CD4-positive, CD25-positive, alpha-beta regulatory T cell (primary cell): ENCODE measurements at places on chromosomes 12 and 14.

GRCh38 chr14:63134801-63135200 is 69.4 kb upstream of the RHOJ start:
- no peak for DNase-seq
- H3K4me1 ChIP-seq: no peaks in the 10 kb centered on the region
- H3K27ac ChIP-seq: no peak overlapping the region
- no peaks in the 10 kb centered on the region for H3K27me3 ChIP-seq
- H3K4me3 ChIP-seq: no peak overlapping the region
- no peaks in the 10 kb centered on the region for H3K36me3 ChIP-seq

DNA sequence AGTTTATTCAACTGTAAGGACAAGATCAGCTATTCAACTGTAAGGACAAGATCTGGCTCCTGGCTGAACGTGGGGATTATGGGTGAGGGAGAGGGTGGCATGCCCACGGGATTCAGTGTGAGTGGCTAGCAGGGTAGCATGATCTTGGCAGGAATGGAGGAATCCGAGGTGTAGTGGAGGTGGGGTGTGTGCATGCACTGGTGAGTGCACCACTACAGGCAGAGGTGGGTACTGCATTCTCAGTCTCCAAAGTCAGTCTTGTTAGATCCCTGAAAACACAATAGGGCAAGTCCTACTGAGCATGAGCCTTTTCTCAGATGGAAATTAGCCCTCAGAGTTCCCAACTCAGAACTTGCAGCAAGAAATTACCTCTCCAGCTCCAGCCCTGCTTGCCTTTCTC is 32.2 kb upstream of the DCD start:
- H3K4me3 ChIP-seq: no peak overlapping the region
- H3K27ac ChIP-seq: no peak overlapping the region
- no peak for DNase-seq
- H3K4me1 ChIP-seq: no peaks in the 10 kb centered on the region
- peaks cover 13% of the 10 kb centered on the region for H3K27me3 ChIP-seq

- no peak for DNase-seq
- H3K27me3 ChIP-seq: no peaks in the 10 kb centered on the region
- no peaks in the 10 kb centered on the region for H3K36me3 ChIP-seq
- H3K27ac ChIP-seq: no peak overlapping the region
- H3K4me3 ChIP-seq: no peak overlapping the region
- no peaks in the 10 kb centered on the region for H3K4me1 ChIP-seq
Measured at GRCh38 chr12:61610143-61610542, 650.1 kb upstream of the USP15 start.

DNA sequence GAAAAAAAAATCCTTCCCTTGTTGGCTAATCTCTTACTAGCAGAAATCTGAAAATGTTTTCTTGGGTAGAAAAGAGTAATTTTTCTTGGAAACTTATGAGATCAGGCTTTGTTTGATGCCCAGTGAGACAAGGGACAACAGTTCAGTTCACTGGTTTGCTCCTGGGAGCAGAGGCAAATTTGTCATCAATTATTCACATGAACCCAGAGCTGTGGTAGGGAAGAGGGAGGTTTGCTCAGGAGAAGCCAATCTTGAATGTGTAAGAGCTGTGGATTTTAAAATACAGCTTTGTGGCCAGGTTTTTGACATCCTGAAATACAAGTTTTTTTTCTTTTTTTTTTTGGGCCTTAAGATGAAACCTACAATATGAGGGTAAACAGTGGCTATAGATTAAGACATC is 426.6 kb downstream of the ATP23 start:
- no peak for DNase-seq
- H3K4me3 ChIP-seq: no peak overlapping the region

GRCh38 chr12:108911915-108912314 is 32.0 kb downstream of the DAO start:
- H3K27ac ChIP-seq: no peak overlapping the region
- H3K4me1 ChIP-seq: no peaks in the 10 kb centered on the region

GRCh38 chr12:67669217-67669933 is 20.8 kb downstream of the DYRK2 start:
- no peak for DNase-seq
- H3K27me3 ChIP-seq: no peaks in the 10 kb centered on the region
- no peak overlapping the region for H3K4me3 ChIP-seq
- peaks cover 10% of the 10 kb centered on the region for H3K36me3 ChIP-seq

DNA sequence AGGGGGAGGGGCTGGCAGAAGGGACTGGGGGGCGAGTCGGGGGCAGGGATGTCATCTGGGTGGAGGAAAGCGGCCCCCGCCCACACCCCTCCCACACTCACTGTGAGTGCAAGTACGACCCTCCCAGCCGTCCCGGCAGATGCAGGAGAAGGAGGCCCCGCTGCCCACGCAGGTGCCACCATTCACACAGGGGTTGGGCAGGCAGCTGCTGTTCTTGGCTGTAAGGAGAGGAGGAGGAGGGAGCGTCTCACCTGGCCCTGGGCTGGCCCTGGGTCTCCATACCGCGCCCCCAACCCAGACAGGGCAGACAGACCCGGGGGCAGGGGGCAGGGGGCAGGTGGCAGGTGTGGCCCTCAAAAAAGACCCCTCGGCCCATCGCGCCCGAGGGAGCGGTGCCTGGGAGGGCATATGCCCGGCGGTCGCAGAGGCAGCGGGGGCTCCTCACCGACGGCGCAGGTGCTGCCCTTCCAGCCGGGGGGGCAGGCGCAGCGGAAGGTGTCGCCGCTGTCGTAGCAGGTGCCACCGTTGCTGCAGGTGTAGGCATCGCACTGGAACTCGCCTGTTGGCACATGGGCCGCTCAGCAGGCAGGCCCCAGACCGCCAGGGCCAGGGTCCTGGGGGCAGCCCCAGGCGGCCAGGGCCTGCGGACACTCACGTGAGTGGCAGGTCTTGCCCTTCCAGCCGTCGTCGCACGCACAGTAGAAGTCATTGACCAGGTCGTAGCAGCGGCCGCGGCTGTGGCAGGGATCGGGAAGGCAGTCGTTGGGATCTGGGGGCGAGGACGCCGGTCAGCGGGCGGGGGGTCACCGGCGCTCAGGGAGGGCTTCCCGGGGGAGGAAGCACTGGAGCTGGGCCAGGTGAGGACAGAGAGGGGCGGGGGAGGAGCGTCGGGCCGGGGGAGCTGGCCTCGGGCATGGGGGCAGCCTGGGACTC is 20.6 kb downstream of the JAG2 start:
- no peaks in the 10 kb centered on the region for H3K36me3 ChIP-seq
- H3K4me1 ChIP-seq: no peaks in the 10 kb centered on the region
- no peaks in the 10 kb centered on the region for H3K27me3 ChIP-seq

DNA sequence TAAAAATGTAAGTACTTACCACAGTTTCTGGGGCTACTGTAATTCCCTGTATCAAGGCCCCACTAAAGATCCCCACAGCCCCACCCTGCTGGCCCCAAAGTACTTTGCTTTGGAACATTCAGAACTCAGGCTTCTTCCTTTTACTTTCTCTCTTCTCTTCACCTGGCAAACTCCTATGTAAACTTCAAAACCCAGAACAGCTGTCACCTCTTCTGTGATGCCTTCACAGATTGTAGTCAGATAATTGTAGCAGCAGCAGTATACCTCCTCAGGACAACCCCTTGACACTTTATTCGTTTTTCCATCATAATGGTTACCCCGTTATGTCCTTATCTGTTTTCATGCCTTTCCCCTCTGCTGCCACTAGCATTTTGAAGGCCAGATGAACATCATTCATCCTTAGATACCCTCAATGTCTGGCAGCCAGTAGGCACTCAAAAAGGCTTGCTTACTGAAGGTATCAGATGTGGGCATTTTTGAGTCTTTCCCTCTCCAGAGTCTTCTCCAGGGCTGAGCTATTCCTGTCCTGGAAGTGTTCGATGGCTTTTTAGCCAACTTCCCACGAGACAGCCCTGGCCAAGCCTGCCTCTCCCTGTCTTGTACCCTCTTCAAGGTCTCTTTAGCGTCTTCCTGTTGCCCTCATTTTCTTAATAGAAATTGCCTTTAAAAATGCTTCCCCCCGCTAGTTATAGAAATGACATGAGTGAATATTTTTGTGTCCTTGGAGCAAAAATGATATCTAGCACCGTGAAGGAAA is 7.4 kb downstream of the PLBD2 start:
- H3K27me3 ChIP-seq: no peaks in the 10 kb centered on the region
- no peaks in the 10 kb centered on the region for H3K4me1 ChIP-seq
- no peak for DNase-seq

GRCh38 chr12:110846615-110847566 is at the start of gene CCDC63:
TSS of gene CCDC63 (plus strand) at chr12:110846987. CDS start at chr12:110852955, 5,968 bp downstream.
- no peaks in the 10 kb centered on the region for H3K36me3 ChIP-seq
- H3K4me3 ChIP-seq: peak within 1 kb of the TSS; percentile 32
- H3K4me1 ChIP-seq: no peaks in the 10 kb centered on the region
- H3K27ac ChIP-seq: no peak within 1 kb of the TSS
- peaks cover 26% of the 10 kb centered on the region for H3K27me3 ChIP-seq

GRCh38 chr14:54331516-54331915 is 65.3 kb upstream of the CDKN3 start:
- no peaks in the 10 kb centered on the region for H3K36me3 ChIP-seq
- no peak overlapping the region for H3K27ac ChIP-seq

DNA sequence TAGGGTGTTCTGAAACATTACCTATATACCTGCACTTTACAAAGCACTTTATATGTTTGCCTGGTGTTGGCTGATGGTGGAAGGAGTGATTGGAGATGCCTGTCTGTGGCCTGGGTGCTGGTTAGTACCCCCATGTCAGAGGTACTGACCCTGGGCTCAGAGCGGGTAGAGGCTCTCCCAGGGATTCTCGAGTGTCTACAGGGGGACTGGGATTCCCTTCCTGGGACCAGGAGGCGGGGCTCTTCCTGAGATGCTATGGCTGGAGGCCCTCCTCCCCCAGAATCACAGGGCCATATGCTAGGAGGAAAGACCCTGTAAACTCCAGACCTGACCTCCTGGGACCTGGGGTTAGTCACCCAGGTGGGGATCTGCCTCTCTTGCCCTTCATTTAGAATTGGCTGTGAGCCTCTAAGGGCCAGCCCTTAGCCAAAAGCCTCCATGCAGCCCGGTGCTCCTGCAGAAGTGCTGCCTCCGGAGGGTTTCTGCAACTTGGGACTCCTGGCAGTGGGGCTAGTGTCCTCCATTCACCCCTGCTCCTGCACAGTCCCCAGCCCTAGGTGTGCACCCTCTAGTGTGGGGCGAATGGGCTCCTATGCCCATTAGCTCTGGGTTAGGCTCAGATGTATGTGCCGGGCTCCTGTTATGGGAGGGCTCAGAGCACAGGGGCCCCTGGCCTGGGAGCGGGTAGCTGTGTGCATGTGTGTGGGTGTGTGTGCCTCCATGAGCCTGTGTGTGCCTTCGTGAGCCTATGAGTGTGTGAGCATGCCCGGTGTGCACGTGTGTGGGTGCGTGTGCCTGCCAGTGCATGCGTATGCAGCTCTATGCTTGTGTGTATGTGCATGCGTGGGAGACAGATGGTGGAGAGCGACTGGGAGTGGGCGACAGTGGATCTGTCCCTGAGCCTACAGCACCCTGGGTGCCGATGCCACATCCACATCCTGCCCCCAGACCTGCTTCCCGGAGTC is 36.6 kb downstream of the RTL1 start:
- DNase-seq: no peak
- H3K36me3 ChIP-seq: no peaks in the 10 kb centered on the region
- H3K27me3 ChIP-seq: no peaks in the 10 kb centered on the region
- no peak overlapping the region for H3K27ac ChIP-seq
- no peak overlapping the region for H3K4me3 ChIP-seq
